Tracheal epithelial cell (primary cell): ENCODE measurements at places on chromosomes 16 and 17. TPM values are rescaled to one million over a fixed set of nuclear protein-coding genes. Genes with fewer than 3 reads are reported as not detected.

The SOCS3 gene
- total RNA-seq, result 10.4 and 28.0 TPM in 2 replicates

The TBC1D26 gene
- total RNA-seq, result not detected in 2 replicates

The AIPL1 gene
- total RNA-seq, result not detected in 2 replicates

The IGFBP4 gene
- total RNA-seq, result 18.6 and 29.2 TPM in 2 replicates

The MC1R gene
- 1.2 and 1.9 TPM in 2 replicates for total RNA-seq

The CACNB1 gene
- total RNA-seq, result 1.7 and 6.7 TPM in 2 replicates
